ENCODE measurements at places on chromosomes 3 and 15. TPM values are rescaled to one million over a fixed set of nuclear protein-coding genes. Genes with fewer than 3 reads are reported as not detected.

Gene MME
- total RNA-seq = 204 TPM

Gene IMP3
- total RNA-seq = 138 TPM

Gene TMCO5A
- total RNA-seq = not detected

Gene PAQR9
- not detected for total RNA-seq

Gene ZKSCAN7
- 4.5 TPM for total RNA-seq

Gene TGM5
- not detected for total RNA-seq

Gene P2RY13
- total RNA-seq = not detected

Gene FBXO40
- not detected for total RNA-seq

Gene TMIE
- 0.11 TPM for total RNA-seq

Gene LINGO1
- total RNA-seq = not detected

Gene NEK10
- total RNA-seq = 9.5 TPM

Gene POC1A
- 2.3 TPM for total RNA-seq

Gene CIB1
- 30.7 TPM for total RNA-seq

Gene LRRC34
- total RNA-seq = 3.4 TPM

Gene ARID3B
- 4.9 TPM for total RNA-seq

Gene CHCHD4
- 17.2 TPM for total RNA-seq

Gene CELSR3
- total RNA-seq = 1.4 TPM

Gene ARMC8
- 29.2 TPM for total RNA-seq

Gene SH3GL3
- not detected for total RNA-seq

Gene GRM7
- total RNA-seq = not detected

Data from GM23248 (cell line).